ENCODE measurements at places on chromosomes 6 and 20. TPM values are rescaled to one million over a fixed set of nuclear protein-coding genes. Genes with fewer than 3 reads are reported as not detected.

GRCh38 chr6:143009851-143010250 lies 50.8 kb upstream of the AIG1 start:
- no peak for DNase-seq

DNA sequence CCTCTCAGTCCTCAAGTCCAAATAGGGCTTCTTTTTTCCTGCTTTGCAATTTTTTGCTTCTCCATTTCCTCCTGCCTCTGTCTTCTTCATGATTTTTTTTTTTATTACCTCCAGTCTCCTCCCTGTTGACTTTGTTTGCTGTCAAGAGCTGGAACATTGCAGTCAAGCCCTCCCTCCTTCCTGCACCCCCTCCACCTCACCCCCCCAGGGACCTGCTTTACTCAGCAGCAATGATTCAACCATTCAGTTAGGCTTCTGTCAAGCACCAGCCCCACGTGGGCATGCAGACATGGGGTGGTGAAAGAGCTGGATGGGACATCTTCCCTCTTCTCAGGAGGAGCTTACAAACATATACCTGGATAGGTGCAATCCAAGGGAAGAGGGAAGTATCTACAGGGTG lies 142.4 kb downstream of the LRFN2 start:
- no peak for DNase-seq

- DNase-seq: no peak
Observed at GRCh38 chr20:58839474-58839874, 11.2 kb downstream of the GNAS-AS1 start.

- no peak for DNase-seq
Observed at GRCh38 chr20:63005862-63006539, 763 bp downstream of the BHLHE23 start.

DNA sequence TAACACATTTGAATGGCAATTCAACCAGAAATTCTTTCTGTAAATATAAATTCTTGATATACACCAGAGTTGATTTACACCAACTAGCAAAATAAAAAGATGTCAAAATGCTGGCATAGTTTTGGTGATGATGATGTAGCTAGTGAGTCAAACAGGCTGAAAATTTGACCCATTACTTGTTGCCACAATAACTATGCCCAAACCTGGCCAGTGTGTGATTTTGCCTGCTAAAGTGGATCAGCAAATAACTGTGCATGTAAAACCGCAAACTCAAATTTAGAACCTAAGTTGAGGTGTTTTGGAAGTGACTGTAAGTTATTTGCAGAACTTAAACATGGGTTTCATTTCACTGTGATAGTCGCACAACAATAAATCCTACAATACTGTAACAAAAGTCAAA lies 125.9 kb downstream of the KIF6 start:
- no peak for DNase-seq

DNA sequence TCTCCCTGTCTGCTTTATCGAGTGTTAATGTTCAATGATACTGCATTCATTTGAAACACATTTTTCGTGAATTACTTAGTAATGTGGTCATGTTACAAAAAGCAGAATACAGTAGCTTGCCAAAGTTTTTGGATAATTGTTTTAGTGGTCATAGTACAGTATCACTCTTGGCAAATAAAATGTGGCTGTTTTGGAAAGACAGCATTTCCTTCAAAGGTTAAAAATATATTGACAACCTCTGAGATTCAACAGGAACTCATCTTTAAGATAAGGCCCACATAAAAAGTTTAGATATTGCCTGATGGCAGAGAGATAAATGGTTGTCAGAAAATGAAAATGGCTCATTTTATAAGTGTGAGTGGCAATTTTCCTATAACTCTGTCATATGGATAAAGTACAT lies 297.7 kb upstream of the MAN1A1 start:
- no peak for DNase-seq

- no peak for DNase-seq
Observed at GRCh38 chr6:120954111-120954510, 380.2 kb downstream of the TBC1D32 start.

DNA sequence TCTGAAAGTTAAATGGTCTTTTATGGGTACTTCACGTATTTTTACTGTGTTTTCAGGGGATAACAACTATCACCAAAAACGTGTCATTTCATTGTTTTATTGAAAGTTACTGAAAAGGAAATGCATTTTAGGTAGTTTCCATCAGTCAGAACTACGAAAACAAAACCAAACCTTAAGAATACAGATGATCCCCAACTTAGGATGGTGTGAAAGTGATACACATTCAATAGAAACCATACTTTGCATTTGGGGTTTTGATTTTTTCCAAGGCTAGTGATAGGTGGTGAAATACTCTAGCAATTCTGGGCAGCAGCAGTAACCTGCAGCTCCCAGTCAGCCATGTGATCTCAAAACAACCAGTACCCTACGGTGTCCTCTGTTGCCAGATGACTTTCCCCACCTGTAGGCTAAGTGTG lies 25.9 kb upstream of the EFHC1 start:
- no peak for DNase-seq

DNA sequence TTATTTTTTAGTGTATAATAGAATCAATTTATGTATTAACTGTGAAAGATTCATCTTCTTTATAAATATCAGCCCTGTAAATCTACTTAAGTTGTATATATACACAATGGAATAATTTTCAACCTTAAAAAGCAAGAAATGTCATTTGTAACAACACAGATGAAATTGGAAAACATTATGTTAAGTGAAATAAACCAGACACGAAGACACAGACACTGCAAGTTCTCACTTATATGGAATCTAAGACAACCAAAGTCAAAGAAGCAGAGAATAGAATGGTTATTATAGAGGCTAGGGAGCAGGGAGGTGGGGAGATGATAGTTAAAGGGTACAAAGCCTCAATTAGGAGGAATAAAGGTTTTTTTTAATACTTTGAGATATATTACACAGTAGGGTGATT lies 1404.4 kb downstream of the HACE1 start:
- no peak for DNase-seq

DNA sequence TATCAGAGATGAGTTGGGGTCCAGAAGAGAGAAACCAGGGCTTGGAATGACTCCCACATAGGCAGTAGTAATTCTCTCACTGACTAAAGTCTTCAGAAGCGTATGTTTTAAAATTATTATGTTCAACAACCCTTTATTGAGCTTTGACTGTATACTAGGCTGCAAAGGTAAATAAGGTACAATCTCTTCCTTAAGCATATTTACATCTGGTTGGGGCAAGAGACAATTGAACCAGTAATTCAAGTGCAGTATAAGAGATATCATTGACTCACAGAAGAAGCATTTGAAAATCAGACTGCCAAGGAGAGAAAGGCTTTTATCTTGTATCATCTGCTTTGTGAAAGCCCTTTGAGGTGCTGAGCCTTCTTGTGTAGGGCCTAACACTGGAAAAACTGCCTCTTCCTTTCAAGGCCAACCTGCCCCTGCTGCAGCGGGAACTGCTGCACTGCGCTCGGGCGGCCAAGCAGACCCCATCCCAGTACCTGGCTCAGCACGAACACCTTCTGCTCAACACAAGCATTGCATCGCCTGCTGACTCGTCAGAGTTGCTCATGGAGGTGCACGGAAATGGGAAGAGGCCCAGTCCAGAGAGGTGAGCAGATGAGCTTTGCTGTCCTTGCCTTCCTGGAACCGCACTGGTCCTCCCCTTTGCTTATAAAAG lies 39.3 kb upstream of the C20orf144 start:
- DNase-seq: no peak

DNA sequence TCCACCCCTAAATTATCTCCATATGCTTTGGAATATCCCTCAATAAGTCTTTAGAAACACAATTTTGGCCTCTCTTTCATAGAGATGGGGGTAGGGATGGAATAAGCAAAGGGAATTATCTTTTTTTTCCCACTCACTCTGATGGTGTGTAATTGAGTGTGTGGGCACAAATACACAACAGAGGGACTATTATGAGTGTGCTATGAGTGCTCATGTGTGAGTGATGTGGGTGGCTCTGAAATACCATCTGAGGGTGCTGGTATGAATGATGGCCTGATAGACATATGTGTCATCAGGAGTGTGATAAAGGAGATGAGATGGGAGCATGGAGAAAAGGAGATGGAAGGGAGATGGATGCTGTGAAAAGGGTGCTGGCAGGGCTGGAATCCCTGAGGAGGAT lies 35.6 kb downstream of the GSS start:
- no peak for DNase-seq

DNA sequence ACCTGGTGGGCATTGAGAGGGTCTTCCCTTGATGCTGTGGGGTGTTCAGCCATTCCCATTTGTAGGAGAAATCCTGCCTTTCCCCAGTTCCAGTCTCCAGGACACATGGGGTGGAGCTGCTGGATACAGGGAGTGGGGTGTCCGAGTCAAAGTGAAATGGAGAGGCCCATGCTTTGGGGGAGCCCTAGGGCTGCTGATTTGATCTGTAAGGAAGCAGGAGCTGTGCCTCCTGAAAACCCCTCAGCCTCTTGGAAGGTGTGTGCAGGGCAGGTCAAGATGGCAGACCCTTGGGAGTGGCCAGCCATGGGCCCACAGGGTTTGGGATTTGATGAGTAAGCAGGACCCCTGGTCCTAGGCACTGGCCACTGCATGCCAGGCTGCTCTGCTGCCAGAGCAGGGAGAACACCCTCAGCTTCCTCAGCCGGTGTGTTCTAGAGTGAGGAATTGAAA lies 82.0 kb downstream of the SERAC1 start:
- DNase-seq: no peak

DNA sequence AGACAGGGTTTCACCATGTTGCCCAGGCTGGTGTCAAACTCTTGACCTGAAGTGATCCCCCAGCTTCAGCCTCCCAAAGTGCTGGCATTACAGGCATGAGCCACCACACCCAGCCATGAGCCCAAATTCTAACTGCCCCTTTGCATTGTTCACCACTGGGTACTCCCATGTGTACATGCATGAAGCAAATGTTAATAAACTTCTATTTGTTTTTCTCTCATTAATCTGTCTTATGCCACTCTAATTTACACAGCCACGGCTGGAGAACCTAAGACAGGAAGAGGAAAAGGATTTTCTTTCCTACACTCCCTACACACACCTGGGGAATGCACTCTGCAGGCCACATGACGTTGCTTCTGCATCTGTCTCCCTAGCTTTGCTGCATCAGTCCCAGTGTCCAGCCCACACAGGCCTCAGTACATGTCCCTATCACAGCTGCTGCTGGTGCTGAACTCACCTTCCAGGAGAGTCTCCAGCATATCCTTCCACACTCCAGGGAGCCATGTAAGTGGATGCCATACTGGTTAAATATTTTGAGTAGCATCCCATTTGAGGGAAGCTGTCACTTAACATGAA lies 13.3 kb downstream of the OR2H2 start:
- no peak for DNase-seq

- no peak for DNase-seq
Observed at GRCh38 chr6:141641406-141641805, 491.3 kb upstream of the GJE1 start.

DNA sequence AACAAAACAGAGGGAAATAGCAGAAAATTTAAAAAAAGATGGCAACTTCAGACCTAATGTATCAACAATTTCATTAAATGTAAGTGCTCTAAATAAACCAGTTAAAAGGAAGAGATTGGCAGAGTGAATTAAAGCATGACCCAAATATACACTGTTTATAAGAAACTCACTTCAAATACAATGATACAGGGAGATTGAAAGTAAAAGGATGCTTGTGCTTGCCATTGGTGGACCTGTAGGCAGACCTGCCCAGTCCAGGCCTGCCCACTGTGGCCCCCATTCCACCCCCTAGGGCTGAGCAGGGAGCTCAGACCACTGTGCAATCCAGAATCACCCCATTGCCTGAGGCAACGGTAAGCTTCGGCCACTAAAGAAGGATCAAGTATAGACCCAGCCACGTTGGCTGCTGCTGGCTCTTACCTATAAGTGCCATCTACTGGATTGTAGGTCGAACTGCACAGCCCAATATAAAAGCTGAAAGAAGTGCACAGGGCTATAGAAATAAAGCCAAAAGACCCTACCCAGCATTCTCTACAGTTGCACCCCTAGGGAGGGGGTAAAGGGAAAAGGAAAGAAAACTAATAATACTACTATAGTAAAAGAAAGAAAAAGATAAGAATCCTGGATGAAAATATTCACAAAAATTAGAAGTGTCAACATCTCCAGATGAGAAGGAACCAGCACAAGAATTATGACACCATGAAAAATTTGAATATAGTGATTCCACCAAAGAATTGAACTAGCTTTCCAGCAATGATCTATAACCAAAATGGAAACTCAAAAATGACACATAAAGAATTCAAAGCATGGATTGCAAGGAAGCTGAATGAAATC lies 36.1 kb downstream of the PSMB1 start:
- DNase-seq: no peak

GRCh38 chr6:44022296-44022661 lies 105.0 kb downstream of the MRPL14 start:
- no peak for DNase-seq

DNA sequence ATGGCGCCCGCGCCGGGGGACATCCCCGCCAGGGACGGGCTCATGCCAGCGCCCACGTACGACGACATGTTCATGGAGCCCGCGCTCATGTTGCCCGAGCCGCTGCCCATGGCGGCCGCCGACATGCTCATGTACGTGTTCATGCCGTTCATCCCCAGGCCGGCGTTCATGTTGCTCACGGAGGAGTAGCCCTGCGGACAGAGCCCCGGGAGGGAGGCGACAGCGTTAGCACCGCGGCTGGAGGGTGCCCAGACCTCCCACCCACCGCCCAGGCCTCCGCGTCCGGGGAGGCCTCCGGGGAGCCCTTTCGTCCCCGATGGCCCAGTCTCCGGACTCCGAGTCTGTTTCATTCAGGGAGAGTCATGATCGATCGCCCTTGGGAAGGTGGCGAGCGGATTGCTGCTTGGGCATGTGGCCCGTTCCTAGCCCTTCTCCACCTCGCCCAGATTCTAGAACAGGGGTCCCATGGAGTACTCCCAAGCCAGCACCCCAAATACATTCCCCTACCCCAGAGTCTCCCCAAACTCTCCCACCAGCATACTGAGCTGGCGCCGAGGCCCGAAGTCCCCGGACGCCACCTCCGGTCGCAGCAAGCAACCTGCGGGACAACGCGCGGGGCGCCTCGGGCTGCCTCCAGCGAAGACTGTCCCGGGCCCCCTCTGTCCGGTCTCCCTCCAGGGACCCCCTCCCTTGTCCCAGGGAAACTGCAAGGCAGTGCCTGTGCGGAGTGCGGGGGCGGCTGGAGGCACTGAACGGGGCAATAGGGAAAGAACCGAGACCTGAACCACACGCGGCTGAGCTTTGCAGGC lies 1.2 kb downstream of the FOXA2 start:
- DNase-seq: no peak

DNA sequence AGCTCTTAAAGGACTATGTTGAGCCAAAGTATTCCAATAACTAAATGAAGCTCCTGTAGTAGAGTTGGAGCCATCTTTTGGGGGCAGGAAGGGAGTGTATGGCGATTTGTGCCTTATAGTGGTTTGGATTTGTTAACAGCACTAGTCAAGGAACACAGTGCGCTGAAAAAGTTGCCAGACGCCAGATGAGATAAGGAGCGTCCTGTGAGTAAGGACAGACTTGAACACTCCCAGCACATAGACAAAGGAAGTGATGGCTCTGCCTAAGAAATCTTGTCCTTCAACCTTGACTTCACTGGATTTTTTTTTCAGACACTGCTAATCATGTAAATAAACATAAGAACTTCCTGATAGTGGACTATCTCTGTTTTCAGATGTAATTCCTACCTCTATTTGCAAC lies 136.9 kb downstream of the TRMT11 start:
- no peak for DNase-seq

Gene DACT2
- total RNA-seq: 0.41 TPM

Gene ZNF831
- total RNA-seq: 1.1 TPM

Gene DSP
- total RNA-seq: 6.7 TPM

Gene CRYBG1
- 7.2 TPM for total RNA-seq

Gene MYCT1
- 14.7 TPM for total RNA-seq

Gene DDO
- total RNA-seq: 1.6 TPM

Data from thoracic aorta (tissue), 2 donors.